NCI-H524 treated with DMSO at 0.1 percent for 48 hours (cell line): ENCODE measurements at places on chromosomes 2 and 18.

DNA sequence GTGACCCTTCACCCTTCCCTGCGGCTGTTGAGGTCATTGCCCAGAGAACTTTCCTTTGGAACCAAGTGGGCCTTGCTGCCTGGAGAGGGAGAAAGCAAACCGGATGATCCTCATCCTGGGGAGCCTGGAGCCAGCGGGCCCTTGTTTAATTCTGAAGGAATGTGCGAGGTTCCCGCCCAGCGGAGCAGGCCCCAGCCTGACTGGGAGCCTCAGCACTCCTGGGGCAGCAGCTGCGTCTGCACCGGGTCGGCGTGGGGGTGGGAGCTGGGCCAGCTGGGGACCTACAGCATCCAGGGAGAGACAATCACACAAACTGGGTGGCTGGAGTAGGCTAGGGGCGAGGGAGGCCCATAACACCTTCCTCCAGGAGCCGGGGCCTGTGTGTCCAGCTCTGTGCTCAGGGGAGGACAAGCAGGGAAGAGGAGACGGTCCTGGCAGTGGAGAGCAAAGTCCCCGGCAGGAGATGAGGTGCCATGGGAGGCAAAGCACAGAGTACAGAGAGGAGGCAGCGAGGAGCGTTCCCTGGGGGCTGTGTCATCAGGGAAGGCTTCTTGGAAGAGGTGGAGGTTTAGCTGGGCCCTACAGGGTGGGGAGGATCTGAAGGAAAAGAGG lies 61.9 kb upstream of the HAAO start:
- DNase-seq = no peak

- no peak for DNase-seq
Observed at GRCh38 chr2:8475349-8476031, 206.4 kb upstream of the ID2 start.

DNA sequence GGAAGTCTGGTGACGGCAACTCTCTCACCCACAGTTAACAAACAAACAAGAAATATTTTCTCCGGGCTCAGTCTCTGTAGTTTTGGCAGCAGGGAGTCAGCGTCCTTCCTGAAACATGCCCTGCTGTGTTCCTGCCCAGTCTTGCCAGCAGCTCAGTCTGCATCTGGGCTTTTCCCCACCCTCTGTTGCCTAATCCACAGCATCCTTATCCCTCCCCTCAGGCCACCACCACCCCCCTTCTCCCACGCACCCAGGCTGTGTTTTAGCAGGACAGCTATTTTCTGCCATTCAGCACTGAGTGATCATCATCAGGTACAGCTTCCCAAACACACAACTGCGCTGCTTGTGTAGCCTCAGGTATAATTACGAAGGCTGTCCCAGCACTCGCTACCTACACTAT lies 168.2 kb downstream of the DPP10 start:
- DNase-seq = no peak

DNA sequence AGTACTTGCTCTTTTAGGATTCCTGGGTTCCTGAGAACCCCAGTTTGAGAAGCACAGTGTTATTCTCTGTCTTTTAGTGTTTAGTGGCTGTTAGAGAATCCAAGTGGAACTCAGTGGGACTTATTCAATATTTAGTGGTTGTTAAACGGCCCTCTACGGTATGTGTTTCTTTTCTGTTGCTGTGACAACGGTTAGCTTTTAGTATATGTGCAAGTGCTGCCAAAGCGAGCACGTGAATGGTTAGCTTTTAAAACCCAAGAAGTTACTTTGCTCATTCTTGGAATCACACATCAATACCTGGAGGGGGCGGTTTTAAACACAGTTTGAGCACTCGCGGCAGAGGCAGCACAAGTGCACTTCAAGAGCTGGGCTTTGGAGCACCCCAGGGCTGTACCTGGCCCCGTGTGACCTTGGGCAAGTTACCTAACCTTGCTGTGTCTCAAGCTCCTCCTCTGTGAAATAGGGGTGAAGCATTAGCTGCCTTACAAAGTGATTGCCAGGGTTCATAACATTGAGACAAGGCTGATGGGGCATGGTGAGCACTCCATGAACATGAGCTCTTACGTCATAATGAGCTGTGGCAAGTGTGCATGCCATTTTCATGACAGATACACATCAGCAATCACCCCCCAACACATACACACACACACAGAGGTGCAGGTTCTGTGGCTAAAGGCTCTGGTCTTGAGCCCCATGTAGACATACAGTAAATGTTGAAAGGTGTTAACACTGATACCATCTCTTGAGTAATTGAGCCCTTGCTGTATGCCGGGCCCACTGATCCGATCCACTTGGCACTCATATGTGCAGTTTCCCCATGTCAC lies 234.1 kb downstream of the ALPK2 start:
- no peak for DNase-seq

DNA sequence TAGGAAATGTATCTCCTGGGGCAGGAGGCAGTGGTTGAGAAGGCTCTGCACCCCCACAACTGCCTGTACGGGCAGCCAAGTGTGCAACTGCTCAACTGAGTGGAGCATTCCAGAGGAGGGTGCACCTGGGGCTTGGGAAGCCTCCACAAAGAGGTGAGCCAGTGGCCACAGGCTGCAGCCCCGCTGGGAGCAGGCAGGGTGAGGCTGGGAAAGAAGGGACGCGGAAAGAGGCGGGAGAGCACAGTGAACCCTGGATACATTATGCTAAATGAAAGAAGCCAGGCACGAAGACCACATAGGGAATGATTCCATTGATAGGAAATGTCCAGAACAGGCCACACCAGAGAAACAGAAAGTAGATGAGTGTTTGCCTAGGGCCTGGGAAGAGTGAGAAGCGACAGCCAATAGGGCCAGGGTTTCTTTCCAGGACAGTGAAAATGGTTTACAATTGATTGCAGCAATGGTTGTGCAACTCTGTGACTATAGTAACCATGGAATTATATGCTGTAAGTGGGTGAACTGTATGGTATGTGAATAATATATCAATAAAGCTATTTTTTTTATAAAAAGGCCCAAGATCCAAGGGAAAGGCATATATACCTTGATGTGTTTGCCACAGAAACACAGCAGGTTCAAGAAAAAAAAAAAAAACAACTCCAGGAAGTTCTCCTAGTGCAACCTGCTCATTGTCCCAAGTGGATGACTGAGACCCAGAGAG lies 82.4 kb downstream of the DDX1 start:
- no peak for DNase-seq

- no peak for DNase-seq
Observed at GRCh38 chr2:64405581-64406406, 48.2 kb upstream of the LGALSL start.

GRCh38 chr18:76822506-76823160 lies at the start of gene ZNF236:
Gene ZNF236 (plus strand): TSS chr18:76822557. CDS start chr18:76822608, 51 bp downstream.
- no peak for DNase-seq

DNA sequence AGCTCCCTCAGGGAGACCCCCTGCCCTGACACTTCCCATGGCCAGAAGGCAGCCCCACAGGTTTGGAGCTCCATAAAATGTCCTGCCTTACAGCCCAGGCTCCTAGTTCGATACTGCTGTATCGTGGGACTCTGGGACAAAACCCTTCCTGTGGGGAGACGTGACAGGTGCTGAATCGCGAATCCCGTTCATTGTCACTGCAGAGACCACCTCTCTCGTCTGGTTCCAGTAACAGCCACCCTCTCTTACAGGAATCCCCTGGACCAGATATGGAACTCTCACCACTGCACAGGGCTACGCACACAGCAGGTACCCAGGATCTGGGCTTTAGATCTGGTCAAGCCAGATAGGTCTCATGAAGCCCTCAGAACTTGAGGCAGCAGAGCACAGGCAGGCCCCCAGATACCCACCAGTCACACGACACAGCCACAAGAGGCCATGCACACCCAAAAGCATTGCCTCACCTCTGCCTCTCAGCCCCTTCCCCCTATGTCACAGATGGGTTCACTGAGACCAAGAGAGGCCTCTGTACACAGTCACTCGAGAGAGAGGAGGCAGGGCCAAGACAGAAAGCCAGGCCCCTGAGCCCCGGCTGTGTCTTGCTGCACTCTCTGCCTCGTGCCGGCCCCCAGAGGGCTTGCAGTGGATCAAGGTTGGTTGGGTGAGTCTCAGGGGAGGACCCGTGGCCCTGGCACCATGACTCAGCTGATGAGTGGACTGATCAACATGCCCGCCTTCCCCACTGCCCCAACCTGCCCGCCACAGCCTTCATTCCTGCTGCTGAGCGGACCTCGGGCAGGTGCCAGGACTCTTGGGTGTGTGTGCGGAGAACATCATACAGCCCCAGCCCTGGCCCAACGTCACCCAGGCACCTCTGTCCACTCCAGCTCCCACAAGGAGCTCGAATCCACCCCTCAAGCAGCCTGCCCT lies 7.6 kb downstream of the SDC1 start:
- DNase-seq = no peak
